GM19239 (cell line): ENCODE measurements at places on chromosomes 1 and 21.

GRCh38 chr21:43923391-43923790, 58.4 kb downstream of the AGPAT3 start:
- DNase-seq, result no peak

GRCh38 chr1:38929476-38929875, 12.2 kb downstream of the RHBDL2 start:
- no peak for DNase-seq

DNA sequence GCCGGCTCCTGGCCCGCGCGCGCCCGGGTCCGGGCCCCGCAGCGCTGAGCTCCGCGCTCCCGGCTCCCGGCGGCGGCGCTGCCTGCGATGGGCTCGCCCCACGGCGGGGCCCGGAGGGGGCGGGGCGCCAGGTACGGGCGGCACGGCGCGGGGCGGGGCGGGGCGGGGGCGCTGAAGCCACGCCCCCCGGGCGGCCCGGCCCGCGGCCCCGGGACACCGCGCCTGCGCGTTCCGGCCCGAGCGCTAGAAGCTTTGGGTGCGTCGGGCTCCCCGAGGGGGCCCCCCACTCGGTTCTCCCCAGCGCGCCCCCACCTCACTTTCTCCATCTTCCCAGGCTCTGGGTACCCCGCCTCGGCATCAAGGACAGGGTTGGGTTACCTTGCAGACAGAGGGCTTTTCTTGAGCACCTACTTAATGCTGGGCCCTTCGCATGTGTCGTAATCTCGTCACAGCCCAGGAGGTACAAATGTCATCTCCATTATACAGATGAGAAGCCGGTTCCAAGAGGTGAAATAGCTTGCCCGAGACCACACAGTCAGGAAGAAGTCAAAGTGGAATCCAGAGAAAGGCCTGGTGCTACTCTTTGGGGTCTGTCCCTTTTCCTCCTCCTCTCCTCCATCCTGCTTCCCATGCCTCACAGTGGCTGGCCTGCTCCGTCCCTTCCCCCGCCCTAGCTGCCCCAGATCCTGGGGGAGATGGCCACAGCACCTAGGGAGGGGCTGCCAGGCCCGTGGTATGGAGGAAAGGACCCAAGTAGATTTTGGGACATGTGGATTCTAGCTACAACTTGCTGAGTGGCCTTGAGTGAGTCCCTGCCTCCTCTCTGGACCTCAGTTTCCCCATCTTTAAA, 46.5 kb downstream of the RAP1GAP start:
- DNase-seq, result peak; percentile 53

GRCh38 chr1:24276791-24277190, 42.4 kb upstream of the GRHL3 start:
- DNase-seq, result no peak

GRCh38 chr1:182615468-182616129, 11.4 kb upstream of the RGS16 start:
- DNase-seq, result no peak

DNA sequence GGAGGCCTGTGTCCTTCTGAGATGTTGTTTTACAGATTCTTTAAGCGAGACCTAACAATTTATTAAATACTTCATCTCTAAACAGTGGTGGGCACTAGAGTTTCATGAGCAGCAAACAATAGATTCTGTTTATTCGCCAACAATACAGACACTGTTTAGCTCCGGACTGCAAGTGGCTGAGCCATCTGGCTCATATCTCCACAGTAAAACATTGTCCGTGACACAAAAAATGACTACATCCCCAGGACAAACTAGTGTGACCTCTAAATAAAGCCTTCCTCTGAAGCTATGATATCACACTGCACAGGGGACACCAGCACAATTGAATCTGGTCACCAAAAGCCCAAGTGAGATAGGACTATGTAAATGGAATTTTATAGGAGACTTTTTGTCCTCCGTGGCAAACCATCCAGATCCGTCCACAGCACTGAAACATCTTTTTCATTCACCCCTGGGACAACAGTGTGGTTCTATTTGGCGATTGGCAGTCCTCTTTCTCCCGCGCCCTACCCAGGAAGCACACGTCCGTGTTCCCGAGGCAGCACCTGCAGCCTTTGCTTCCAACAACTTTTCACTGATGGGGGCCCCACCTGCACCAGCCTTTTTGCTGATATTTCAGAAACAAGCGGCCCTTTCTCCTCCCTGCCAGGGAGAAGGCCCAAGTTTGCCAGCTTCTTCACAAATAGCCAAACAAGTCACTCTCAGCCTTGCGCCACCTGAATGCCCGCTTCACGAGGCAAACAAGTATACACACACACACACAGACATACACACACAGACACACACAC, 47.4 kb downstream of the OLIG1 start:
- no peak for DNase-seq

DNA sequence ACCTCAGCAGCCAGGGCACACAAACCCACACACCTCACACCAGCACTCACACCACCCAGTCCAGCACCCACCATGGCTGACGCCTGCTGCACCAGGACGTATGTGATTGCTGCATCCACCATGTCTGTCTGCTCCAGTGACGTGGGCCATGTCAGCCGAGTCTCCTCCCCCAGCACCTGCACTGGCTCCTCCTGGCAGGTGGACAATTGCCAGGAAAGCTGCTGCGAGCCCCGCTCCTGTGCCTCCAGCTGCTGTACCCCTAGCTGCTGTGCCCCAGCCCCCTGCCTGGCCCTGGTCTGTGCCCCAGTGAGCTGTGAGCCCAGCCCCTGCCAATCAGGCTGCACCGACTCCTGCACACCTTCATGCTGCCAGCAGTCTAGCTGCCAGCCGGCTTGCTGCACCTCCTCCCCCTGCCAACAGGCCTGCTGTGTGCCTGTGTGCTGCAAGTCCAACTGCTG, at the start of gene KRTAP10-8:
Gene KRTAP10-8, plus strand, starts transcription at position 51 of the 458 bp plus-strand sequence. Its CDS starts 22 bp downstream, at position 73.
- DNase-seq, result no peak

GRCh38 chr1:32487182-32487581, 22.3 kb downstream of the ZBTB8B start:
- DNase-seq, result no peak

DNA sequence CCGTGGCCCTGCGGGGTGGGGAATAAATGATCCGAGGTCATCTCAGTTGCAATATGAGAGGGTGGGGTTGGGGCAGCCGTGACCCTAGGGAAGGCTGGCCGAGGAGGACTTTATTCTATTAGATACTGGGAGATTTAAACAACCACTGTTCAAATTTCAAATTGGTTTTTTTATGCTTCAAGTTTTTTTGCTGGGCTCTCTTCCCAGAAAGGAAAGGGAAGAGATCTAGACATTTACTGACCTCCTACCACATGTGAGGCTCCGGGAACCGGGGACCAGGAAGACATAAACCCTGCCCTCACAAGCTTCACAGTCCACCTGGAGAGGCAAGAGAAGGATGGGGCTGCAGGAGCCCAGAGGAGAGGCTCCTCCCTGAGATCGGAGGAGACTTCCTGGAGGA, 207.3 kb downstream of the FOXD2 start:
- no peak for DNase-seq

DNA sequence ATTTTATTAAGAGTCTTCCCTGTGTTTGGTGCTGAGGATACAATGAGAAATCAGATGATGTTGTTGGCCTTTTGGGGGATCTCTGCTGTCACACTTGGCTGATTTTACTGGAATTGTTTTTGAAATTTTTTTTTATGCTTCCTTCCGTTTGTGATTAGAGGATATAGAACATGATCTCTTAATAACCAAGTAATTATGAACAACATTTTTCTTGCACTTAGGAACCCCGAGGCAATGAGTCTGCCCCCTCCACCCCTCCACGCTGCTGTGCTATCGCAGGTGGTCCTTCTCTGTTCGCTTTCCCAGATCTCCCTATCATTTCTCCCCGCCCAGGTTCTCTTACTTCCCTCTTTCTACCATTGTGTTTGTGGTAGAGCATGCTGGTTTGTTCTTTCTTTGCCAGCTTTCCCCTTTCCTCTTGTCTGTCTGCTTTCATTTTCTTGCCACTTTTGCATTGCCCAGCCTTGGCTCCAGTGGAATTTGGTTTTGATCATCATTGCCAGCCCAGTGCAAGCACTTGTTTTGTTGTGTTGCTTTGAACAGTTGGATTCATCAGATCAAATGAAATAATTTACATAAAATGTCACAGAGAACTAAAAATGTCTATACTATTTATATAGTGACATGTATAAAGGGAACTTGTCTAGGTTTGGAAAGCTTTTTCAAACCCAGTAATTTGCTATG, 73.1 kb upstream of the SCCPDH start:
- DNase-seq, result no peak

- no peak for DNase-seq
Observed at GRCh38 chr21:42525029-42525581, 11.5 kb downstream of the SLC37A1 start.

- no peak for DNase-seq
Observed at GRCh38 chr1:207453710-207454045, 450 bp upstream of the CR2 start.

GRCh38 chr1:240597153-240597745, 14.7 kb downstream of the GREM2 start:
- DNase-seq, result no peak

DNA sequence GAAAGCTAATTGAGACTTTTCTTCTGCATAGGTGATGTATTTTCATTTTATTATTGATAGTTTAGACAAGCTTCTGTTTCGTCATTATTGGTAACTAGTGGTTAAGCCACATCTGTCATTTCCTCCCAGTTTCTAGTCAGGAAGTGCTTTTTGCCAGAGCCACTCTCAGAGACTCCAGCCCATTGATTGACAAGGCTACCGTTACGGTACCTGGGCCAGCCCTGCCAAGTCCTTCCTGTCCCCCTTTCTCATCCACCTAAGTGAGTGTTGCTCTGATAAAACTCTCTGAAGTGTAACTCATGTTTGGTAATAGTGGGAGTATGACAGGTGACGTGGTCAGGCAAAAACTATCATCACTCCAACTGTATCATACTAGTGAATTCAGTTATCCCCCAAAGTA, 29.6 kb upstream of the AGL start:
- peak; percentile 50 for DNase-seq

- DNase-seq, result no peak
Observed at GRCh38 chr1:1721201-1721600, 3.0 kb downstream of the CDK11A start.

- DNase-seq, result no peak
Observed at GRCh38 chr1:3342960-3343359, 111.5 kb upstream of the ARHGEF16 start.

DNA sequence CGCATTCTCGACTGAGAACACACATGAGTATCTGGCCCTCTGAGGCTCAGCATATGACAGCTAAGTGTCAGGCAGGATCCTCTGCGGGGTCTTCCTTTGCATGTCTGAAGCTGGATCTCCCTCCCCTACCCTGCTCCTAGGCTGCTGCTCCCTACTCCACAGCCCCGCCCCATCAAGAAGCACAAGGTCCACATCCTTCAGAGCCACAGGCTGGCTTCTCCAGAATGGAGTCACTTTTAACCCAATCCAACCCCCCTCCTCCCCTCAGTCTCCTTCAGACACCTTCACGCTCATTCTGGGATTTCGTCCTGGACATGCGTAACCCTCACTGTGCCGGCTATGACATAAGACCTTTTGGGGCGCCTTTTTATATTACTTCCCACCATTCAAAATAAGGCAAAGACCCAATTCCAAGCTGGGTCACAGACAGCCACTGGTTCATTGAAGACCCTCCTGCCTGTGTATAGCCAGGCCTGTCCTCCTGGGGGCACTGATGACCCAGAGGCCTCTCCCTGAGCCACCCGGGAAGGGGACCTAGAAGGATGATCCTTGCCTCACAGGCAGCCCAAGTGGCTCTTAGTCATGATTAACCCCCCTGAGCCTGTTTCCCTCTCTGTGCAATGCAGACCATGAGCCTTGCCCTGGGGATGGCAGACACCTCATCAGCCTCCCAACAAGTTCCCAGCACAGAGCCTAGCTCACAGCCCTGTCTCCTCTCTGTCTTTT, 4.7 kb downstream of the ADGRB2 start:
- no peak for DNase-seq

DNA sequence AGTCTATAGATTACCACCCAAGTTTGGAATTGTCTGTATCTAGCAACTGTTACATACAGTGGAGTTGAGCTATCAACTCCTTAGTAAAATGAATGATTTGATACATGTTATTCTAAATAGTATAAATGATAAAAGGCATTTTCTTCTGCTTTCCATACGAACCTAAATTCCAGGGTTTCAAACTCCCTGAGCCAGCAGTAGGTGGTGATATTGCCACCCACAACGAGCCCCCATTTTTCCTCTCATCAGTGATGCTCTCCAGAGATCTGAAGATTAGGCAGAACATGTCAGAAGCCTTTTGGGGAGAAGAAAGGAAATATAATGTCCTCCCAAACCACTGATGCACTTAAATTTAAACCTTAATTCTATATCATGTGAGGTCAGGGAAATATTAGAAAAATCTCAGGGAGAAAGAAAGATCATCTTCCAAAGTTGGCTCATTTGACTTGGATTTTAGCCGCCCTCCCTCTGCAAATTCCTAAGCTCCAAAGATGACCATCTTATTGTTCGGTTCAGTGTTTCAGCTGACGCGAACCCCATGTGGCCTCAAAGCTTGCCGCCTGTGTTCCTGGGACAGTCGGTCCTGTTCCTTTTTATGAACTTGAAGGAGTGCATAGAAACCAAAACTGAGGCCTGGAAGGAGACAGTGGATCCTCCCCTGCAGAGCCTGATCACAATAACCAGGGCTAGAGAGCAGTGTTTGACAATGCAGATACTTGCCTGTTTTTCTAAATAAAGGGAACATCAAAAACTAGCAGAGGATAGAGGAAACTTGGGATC, 2.3 kb downstream of the EVA1C start:
- DNase-seq, result no peak
